ENCODE measurements at places on chromosomes 12 and 14.

GRCh38 chr14:29016050-29016900 is 249.7 kb downstream of the FOXG1 start:
- DNase-seq: peak; percentile 21

GRCh38 chr14:29900609-29901350 is 26.9 kb downstream of the PRKD1 start:
- DNase-seq: no peak

DNA sequence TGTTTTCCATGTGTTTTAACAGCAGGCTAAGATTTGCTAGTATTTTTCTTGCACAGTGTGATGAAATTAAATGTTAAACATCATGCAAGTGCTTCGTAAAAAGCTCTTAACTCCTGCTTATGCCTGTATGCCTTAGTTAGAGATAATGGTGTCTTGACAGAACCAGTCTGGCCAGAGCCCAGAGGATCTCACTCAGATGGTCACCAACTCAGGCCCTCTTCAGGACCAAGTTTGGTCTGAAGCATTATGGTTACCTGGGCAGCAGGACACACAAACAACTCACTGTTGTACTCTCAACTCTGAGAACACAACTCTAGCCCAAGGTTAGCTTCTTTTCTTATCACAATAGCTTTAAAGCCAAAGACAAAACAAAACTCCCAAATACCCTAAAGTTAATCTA is 115.4 kb downstream of the KIF21A start:
- DNase-seq: no peak

DNA sequence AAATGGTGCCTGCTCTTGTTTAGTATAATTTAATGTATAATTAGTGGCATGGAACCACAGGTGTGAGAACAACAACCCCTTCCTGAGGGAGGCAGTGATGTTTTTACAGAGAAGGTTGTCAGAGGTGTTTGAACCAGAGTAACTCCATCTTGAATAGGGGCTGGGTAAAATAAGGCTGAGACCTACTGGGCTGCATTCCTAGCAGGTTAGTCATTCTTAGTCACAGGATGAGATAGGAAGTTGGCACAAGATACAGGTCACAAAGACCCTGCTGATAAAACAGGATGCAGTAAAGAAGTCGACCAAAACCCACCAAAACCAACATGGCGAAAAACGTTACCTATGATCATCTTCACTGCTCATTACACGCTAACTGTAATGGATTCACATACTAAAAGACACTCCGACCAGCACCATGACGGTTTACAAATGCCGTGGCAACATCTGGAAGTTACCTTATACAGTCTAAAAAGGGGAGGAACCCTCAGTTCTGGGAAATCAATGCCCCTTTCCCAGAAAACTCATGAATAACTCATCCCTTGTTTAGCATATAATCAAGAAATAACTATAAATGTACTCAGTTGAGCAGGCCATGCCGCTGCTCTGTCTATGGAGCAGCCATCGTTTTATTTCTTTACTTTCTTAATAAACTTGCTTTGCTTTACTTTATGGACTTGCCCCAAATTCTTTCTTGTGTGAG is 47.8 kb upstream of the LTA4H start:
- no peak for DNase-seq

GRCh38 chr14:69240527-69241173 is 19.3 kb upstream of the GALNT16 start:
- no peak for DNase-seq

DNA sequence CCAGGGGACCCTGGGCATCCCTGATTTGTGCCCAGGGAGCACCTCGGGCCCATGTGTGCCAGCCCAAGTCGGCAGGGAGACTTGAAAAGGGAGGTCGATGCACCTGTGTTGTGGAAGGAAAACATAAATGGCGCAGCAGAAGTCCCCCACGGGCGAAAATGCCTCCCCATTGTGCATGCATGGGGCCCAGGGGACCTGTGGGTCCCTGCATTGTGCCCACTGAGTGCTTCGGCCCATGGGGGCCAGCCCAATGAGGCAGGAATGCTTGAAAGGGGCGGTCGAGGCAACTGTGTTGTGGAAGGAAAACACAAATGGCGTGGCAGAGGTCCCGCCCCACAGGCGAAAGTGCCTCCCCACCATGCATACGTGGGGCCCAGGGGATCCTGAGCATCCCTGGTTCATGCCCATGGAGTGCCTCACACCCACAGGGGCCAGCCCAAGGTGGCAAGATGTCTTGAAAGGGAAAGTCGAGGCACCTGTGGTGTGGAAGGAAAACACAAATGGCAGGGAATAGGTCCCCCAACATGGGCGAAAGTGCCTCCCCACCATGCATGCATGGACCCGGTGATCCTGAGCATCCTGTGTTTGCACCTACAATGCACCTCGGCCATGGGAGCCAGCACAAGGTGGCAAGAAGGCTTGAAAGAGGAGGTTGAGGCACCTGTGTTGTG is 368.0 kb downstream of the ALG10 start:
- DNase-seq: peak; percentile 8

DNA sequence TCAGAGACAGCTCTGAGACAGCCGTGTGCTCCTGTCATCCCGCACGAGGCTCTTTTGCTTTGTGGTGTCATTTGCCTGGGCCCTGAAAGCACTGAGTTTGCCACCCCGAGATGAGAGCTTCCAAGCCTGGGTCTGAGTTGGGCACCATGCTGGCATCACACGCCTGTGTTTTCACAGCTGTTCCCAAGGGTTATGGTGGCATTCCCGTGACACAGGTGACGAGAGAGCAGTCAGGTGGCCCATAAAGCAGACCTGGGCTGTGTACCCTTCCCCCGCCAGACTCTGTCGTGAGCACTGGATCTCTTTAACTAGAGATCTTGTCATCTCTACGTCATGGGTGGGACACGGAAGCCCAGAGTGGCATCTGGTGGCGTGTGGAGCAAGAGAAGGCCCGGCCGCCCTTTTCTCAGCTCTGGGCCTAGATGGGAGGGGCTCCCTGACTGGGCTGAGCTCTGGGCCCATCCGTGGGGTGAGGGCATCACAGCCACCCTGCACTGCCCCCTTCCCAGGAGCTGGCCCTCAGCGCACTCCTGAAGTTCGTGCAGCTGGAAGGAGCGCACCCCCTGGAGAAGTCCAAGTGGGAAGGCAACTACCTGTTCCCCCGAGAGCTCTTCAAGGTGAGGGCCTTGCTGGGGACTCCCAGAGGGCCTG is 2.6 kb downstream of the NOC4L start:
- no peak for DNase-seq

DNA sequence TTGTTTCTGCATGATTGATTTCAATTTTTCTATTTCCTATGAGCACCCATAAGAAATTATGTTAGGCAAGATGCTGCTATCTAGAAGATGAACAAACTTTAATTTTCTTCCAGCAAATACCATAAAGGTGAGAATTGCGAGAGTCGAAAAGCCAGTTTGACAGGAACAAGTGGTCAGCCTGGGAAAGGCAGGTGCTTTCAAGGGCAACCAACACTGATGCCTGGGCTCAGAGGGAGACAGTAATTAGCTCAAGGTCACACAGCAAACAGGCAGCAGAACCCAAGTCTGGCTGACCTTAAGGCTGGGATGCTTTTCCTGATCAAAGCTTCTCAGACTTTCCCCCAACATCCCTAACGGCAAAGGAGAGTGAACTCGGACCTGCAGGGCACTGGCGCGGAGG is 6.8 kb upstream of the OTUB2 start:
- DNase-seq: no peak

DNA sequence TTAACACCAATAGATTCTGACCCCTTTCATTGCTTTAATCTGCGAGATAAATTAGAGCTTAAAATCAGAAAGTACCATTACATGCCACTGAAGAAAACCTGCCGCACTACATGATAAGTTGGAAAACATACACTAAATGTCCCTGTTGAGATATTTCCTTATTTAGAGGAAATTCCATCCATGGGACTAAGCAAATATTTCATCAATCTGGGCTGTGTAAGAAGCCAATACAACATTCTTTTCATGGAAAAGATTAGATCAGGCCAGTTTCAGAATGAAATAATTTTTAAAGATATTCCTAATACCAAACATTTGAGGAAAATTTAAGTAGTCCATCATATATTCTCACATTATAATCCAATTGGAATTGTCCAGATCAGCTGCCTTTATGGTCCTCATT is 112.8 kb downstream of the LLPH start:
- no peak for DNase-seq

DNA sequence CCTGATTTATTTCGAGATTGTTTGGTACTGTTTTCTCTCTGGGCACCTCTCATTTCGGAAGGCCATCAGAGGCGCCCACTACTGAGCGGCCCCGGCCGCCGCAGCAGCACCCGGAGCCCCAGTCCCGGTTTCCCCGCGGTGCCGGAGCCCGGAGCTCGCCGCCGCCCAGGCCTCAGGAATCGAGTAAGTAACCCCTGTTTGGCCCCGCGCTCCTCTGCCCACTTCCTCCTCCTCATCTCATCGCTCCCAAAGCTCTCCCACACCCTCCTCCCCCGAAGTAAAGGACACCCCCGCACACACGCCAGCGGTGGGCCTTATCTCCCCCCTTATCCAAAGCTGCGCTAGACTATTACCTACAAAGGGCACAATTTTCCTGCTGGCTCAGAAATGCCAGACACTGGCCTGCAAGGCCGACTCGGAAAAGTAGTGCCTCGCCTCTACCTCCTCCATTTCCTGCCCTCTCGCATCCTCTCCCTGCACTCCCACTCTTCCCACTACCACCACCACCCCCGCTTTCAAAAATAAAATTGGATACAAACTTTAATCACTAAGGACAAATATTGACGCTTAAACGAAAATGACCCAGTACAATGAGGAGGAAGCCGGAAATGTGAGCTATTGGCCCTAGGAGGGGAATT is 637 bp upstream of the FOXG1 start:
- DNase-seq: no peak

GRCh38 chr14:91019673-91020072 is 40.8 kb downstream of the RPS6KA5 start:
- no peak for DNase-seq

- no peak for DNase-seq
Measured at GRCh38 chr12:93181409-93181965, 196.2 kb upstream of the NUDT4 start.

DNA sequence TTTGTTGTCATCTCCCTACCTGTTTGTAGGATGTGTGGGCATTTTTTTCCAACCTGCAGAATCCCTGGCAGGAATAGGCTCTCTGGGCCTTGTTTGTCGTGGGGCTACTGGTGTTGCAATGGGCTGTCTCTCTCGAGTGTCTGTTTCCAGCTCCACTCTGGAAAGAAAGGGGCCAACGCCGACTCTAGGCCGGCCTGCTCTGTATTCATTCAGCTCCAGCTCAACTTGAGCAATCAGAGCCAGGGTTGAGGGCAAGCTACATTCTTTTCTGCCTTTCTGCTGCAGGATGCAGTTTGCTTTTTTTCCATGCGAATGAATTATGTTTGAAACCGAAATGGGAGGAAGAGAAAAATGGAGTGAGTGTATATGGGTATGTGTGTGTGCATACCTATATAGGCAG is 2.3 kb downstream of the JDP2 start:
- no peak for DNase-seq

GRCh38 chr12:88805692-88806091 is 225.4 kb upstream of the KITLG start:
- no peak for DNase-seq

DNA sequence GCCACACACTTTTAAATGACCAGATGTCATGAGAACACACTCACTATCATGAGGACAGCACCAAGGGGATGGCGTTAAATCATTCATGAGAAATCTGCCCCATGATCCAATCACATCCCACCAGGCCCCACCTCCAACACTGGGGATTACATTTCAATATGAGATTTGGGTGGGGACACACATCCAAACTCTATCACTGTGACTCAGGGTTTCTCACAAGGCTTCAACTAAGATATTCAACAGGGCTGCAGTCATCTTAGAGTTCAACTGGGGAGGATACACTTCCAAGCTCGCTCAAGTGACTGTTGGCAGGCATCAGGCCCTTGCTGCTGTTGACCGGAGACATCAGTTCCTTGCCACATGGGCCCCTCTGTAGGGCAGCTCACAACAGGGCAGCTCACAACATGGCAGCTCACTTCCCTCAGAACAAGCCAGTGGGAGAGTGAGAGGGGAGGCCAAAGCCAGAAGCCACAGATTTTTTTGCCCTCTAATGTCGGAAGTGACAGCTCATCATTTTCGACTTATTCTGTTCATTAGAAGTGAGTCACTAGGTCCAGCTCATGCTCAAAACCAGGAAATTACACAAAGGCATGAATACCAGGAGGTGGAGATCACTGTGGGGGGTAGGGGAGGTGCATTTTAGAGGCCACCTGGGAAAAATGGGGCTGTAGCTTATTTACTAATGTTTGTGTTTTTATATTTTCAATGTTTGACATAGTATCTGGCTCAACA is 50.8 kb upstream of the PTHLH start:
- no peak for DNase-seq

GRCh38 chr12:68065163-68065562 is 75.9 kb downstream of the IFNG-AS1 start:
- DNase-seq: no peak

DNA sequence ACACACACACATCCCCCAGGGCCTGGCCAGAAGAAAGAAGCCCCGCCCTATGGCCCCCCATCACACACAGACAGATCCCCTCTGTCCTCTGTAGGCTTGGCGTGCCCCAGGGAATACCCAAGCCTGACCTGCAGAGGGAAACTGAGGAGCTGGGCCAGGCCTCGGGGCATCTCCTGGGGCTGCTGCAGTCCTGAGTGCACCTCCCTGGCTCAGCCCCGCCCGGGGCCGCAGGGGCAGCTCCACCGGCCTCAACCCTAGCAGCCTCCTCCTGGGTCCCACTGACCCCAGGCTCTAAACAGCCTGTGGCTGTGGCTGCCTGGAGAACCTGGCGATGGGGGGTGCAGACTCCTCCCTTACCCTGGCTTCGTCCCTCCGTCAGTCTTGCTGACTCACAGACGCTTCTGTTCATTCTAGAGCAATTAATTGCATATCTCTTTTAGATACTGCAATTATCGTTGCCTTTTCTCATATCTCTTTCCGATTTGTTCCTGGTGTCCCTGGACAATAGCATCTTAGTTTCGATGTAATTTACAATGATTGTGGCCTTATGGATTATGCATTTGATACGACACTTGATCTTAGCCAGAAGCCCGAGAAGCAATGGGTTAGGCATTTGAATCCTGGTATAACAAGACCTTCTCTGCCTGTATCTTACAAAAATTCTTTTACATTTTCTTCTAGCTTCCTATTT is 45.8 kb upstream of the EIF5 start:
- DNase-seq: no peak

GRCh38 chr12:32549675-32550079 is 129.4 kb upstream of the DNM1L start:
- no peak for DNase-seq

DNA sequence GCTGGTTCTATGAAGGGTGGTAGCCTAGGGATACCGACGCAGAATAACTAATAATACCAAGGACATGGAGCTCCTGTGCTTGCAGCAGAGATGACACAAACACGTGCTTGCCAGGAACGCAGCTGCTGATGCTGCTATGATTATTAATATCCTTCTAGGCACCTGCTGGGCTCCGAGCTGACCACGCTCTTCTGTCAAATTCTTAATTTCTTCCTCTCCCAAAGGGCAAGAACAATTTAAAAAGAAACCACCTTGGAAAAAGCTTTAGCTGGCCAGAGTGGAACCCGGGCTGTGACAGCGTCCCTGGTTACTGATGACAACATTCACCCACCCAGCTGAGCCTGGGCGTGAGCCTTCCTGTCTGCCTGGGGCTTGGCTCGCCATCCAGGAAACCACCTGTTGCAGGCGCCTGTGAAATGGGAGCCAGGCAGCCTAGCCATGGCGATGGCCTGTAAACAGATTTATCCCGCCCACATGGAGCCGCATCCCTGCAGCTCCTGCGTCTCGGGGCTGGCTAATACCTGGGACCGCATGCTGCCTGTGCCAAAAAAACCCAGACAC is 28.8 kb downstream of the CLMN start:
- DNase-seq: no peak
